ENCODE measurements at places on chromosomes 1 and 21.
A peak's percentile ranks its signal among the peaks of the same experiment; 100 is the strongest.

GRCh38 chr1:154608397-154609270 lies 648 bp upstream of the ADAR start:
- DNase-seq: peak; percentile 40

DNA sequence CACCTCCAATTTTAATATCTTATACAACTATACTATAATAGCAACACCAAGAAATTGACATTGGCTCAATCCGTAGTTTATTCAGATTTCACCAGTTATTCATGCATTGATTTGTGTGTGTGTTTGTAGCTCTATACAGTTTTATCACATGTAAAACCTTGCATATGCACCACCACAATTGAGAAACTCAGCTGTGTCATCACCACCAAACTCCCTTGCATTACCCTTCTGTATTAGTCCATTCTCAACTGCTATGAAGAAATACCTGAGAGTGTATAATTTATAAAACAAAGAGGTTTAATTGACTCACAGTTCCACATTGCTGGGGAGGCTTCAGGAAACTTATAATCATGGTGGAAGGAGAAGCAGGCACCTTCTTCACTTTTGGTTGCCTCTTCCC lies 162.1 kb downstream of the PATJ start:
- DNase-seq: no peak

GRCh38 chr1:180144659-180145357 lies 9.9 kb upstream of the QSOX1 start:
- no peak for DNase-seq

DNA sequence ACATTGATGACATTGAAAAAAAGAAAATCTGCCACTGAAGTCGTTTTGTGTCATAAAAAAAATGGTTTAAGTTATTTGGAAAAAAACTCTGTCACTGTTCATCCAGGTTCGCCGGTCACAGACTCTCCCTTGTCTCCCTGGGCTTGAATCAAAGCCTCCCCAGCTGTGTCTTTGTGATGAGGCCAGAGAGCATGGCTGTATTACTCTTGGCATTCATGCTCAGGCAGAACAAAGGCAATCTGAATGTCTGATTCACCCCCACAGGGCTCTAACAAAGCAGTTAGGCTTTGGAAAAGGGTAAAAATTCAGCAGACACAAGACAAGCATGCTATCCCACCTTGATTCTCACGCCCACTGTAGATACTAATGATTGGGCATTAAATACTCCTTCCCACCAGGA lies 304.3 kb upstream of the PLD5 start:
- DNase-seq: no peak

GRCh38 chr1:62011006-62011405 lies 183.6 kb upstream of the L1TD1 start:
- DNase-seq: no peak

DNA sequence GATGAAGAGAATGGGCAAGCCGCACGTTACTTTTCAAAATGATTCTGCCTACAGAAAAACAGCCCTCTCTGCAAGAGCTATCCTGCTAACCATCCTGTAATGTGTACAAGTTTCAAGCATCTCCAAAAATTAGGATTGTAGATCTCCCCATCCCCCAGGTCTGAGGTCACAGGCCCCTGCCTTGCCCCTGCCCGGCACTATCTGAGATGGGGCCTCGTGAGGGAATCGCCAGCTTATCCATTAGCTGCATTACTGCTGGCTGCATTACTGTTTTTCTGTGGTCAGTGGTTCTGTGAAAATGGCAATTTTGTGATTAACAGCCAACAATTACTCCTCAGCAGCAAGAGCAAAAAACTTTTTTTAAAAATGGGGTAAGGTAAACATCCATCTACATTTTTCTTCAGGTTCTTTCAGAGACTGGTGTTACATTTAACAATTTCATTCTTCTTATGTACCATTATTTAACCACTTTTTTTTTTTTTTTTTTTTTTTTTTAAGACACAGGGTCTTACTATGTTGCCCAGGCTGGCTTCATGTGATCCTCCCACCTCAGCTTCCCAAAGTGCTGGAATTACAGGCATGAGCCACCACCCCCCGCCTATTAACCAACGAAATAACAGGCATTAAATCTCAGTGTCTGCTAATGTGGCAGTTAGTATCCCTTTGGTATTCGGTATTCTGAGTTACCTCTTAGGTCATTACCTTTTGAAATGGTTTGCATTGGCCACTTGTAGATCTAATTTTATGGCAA lies 83.8 kb downstream of the MRPL37 start:
- DNase-seq: no peak

GRCh38 chr1:1290238-1290731 lies 10.0 kb downstream of the SCNN1D start:
- peak; percentile 67 for DNase-seq

DNA sequence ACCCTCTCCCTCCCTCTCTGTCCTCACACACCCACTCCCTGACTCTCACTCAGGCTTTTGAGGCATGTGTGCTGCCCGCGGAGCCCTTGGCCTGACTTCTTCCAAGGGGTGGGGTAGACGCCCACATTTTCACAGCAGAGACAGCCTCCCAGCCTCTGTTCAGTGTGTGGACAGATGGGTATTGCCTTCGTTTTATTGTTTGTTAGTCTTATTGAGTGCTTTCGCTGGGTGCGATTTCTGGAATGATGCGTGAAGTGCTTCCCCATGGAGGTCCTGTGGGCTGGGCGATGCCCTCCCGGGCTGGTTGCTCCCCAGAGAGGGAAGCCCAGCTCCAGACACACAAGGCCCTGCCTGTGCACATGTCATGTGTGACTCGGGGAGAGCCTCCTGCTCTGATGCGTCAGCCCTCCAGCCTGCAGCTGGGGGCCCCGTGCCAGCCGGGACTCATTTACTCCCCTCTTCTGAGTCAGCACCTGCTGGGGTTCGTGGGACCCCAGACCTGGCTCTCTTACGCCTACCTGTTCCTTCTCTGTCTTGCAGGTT lies 14.7 kb downstream of the PDXK start:
- peak; percentile 73 for DNase-seq

DNA sequence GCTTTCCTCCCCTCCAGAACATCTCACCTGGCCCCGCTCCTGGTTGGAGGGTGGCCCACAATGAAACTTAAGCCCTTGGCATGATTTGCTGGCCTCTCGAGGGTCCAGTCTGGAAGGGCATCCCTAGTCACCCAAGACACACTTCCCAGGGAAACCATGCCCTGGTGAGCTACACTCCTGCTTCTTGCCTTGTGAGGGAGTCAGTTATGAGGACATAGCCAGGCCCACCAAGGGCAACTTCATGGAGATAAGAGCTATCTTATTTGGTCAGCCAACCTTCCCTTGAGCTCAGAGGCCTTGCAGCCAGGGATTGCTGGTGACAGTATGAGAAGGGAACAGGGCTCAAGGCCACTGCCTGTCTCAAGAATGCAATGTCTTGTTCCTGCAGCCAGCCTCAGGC lies 9.7 kb downstream of the TNR start:
- no peak for DNase-seq

- no peak for DNase-seq
Observed at GRCh38 chr1:6627841-6628545, 3.3 kb downstream of the THAP3 start.

DNA sequence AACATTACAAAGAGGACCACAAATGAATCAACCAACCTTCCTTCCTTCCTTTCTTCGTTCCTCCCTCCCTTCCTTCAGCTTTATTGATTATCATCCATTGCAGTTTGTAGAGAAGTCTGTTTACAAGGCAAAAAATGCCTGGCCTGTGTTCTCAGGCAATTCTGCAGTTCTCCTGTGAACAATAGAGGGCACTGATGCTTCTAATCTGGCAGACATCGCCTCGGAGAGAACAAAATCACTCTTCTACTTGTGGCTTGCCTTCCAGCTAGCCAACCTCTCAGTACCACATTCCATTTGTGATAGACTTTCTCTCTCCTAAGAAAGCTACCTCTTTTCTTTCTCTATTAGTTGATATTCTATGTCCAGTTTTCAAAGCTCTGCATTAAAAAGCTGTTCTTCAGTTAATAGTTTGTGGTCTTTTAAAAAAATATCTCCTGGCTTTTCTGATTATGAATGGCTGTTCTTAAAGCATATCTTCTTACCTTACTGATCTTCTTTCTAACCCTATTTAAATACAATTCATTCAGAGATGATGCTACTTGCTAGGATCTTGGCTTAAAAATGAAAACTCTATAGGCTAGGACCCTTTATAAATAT lies 26.9 kb upstream of the ESRRG start:
- peak; percentile 65 for DNase-seq

DNA sequence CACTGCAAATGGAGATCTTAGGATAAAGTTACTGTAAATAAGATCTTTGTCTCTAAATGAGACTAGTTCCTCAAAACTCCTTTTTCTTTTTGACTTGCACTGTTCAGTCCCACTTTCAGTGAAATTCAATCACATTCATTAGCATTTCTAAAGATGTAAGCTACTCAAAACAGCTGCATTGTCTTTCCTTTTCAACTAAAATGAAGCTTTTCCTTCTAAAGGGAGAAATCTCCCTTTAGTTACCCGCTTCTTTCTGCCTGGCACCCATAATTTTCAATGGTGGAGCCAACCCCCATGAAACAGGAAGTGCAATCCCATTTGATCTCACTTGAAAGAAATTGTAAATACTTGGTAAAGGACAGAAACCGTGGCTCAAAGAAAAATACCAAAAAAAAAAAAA lies 387.4 kb upstream of the PKN2 start:
- no peak for DNase-seq

GRCh38 chr1:94247138-94248094 lies 10.0 kb upstream of the ARHGAP29 start:
- DNase-seq: peak; percentile 69

- DNase-seq: no peak
Observed at GRCh38 chr1:31064718-31065309, 703 bp downstream of the PUM1 start.

GRCh38 chr1:46065405-46065804 lies 67.0 kb downstream of the PIK3R3 start:
- peak; percentile 80 for DNase-seq

GRCh38 chr1:99645203-99645602 lies 710 bp upstream of the PALMD start:
- no peak for DNase-seq

DNA sequence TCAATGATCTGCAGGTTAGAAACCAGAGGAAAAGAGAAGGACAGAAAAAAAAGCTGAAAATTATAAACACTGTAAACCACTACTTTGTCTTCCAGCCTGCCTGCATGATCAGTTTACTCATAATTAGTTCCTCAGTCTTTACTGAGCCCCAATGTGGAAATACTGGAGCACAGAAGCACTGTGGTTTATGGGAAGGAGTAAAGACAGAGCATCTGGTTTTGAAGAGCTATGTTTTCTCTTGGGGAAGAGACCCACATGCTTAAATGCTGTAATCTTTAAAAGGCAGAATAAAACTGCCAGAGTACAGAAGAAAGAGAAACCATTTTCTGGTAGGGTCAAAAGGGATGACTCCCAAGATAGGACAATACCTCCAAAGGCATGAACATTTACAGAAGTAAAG lies 159.0 kb upstream of the ZNHIT6 start:
- no peak for DNase-seq

- DNase-seq: peak; percentile 31
Observed at GRCh38 chr1:92980732-92981647, 19.7 kb upstream of the DIPK1A start.

- no peak for DNase-seq
Observed at GRCh38 chr1:2126331-2127186, 68.0 kb downstream of the FAAP20 start.

All from small intestine (tissue), 16 donors.